Karpas-422 (cell line): ENCODE measurements at places on chromosomes 3 and 15. TPM values are rescaled to one million over a fixed set of nuclear protein-coding genes. Genes with fewer than 3 reads are reported as not detected.

Gene MST1R
- total RNA-seq = not detected in 2 replicates

Gene KLF15
- not detected in 2 replicates for total RNA-seq

Gene NMB
- total RNA-seq = 15.1 and 17.2 TPM in 2 replicates

Gene P4HTM
- 36.1 and 86.7 TPM in 2 replicates for total RNA-seq

Gene ABCC5
- 79.9 and 86.5 TPM in 2 replicates for total RNA-seq

Gene LIPH
- not detected in 2 replicates for total RNA-seq

Gene EHHADH
- total RNA-seq = not detected in 2 replicates

Gene LAMB2
- total RNA-seq = 3.8 TPM in 1 of 2 replicates, not detected in the other

Gene HRG
- total RNA-seq = not detected in 2 replicates

Gene SLC2A2
- total RNA-seq = not detected in 2 replicates

- DNase-seq = peak; percentile 92
- peaks cover 31% of the 10 kb centered on the region; the same call in 1 of the 2 replicates for H3K36me3 ChIP-seq
- H3K4me1 ChIP-seq = no peaks in the 10 kb centered on the region
- no peaks in the 10 kb centered on the region for H3K27me3 ChIP-seq
Observed at GRCh38 chr3:42780892-42781700, 8.0 kb upstream of the CCDC13 start.

GRCh38 chr15:39921274-39921638, 1.2 kb upstream of the GPR176 start:
- DNase-seq = no peak
- peak overlapping the region; percentile 46 for H3K4me3 ChIP-seq
- H3K36me3 ChIP-seq = no peaks in the 10 kb centered on the region

DNA sequence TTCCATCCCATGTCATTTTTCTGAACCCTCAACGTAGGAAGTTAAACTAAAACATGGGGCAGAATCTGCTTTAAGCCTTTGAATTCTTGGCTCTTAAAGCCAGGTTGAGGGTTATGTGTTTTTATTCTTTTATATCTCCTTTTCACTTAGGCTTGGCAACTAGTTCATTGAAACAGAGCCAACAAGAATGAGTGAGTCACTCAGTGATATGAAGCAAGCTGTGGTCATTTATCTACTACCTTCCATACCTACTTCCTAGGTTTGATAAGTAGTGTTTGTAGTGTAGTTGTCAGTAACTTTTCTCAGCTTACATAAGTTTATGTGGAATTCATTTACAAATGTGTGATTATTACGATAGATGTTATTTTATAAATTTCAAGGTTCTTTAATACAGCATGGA, 67.4 kb downstream of the SNRPN start:
- H3K27ac ChIP-seq = no peak overlapping the region
- peaks cover 46% of the 10 kb centered on the region for H3K36me3 ChIP-seq
- H3K4me3 ChIP-seq = no peak overlapping the region
- no peak for DNase-seq

- no peaks in the 10 kb centered on the region for H3K27me3 ChIP-seq
- peaks cover 16% of the 10 kb centered on the region for H3K36me3 ChIP-seq
- H3K27ac ChIP-seq = peak overlapping the region; percentile 52; the same call in 1 of the 2 replicates
- DNase-seq = no peak
- no peak overlapping the region for H3K4me3 ChIP-seq
Observed at GRCh38 chr15:85531083-85531482, 150.7 kb downstream of the AKAP13 start.

GRCh38 chr3:69491975-69492374, 106.1 kb upstream of the FRMD4B start:
- peak; percentile 11 for DNase-seq
- no peak overlapping the region for H3K27ac ChIP-seq
- H3K36me3 ChIP-seq = no peaks in the 10 kb centered on the region
- no peaks in the 10 kb centered on the region for H3K4me1 ChIP-seq
- H3K27me3 ChIP-seq = no peaks in the 10 kb centered on the region

DNA sequence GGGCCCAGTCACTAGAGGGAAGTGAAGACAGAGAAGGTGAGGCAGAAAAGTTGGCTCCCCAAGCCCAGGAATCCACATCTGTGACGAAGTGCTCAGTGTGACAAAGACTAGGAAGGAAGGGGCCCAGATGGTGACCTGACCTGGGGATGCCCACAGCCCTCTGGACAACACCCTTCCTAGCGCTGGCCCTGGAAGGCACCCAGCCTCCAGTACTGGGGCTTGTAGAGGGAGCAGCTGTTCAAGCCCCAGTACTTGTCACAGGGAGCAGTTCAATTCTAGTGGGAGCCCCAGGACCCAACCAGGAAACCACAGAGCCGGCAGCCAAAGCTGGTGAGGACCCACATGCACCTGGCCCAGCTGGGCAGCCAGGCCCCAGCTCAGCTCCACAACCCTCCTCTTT, 190.8 kb downstream of the XXYLT1 start:
- no peak overlapping the region for H3K4me3 ChIP-seq
- H3K27ac ChIP-seq = no peak overlapping the region
- no peaks in the 10 kb centered on the region for H3K36me3 ChIP-seq
- no peak for DNase-seq
- H3K27me3 ChIP-seq = no peaks in the 10 kb centered on the region

GRCh38 chr15:81071120-81071519, 63.0 kb upstream of the CFAP161 start:
- no peaks in the 10 kb centered on the region for H3K27me3 ChIP-seq
- no peak overlapping the region for H3K27ac ChIP-seq
- no peaks in the 10 kb centered on the region for H3K36me3 ChIP-seq
- H3K4me3 ChIP-seq = no peak overlapping the region

- no peaks in the 10 kb centered on the region for H3K27me3 ChIP-seq
- H3K4me1 ChIP-seq = peaks cover 3% of the 10 kb centered on the region; the same call in 1 of the 2 replicates
- no peak overlapping the region for H3K4me3 ChIP-seq
- DNase-seq = no peak
- H3K27ac ChIP-seq = no peak overlapping the region
Observed at GRCh38 chr3:73028803-73029202, 32.2 kb downstream of the PPP4R2 start.

GRCh38 chr3:15316998-15317435, 15.4 kb downstream of the SH3BP5 start:
- H3K4me1 ChIP-seq = no peaks in the 10 kb centered on the region
- H3K27me3 ChIP-seq = no peaks in the 10 kb centered on the region
- DNase-seq = no peak

DNA sequence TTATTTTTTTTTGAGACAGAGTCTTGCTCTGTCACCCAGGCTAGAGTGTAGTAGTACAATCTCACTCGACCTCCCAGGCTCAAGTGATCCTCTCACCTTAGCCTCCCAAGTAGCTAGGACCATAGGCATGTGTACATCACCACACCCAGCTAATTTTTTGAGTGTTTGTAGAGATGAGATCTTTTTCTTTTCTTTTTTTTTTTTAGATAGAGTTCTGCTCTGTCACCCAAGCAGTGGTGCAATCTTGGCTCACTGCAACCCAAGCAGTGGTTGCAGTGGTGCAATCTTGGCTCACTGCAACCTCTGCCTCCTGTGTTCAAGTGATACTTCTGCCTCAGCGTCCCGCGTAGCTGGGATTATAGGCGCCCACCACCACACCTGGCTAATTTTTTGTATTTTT, 5.2 kb downstream of the CEP97 start:
- no peaks in the 10 kb centered on the region for H3K27me3 ChIP-seq
- H3K27ac ChIP-seq = no peak overlapping the region
- DNase-seq = peak; percentile 19
- H3K4me3 ChIP-seq = no peak overlapping the region

DNA sequence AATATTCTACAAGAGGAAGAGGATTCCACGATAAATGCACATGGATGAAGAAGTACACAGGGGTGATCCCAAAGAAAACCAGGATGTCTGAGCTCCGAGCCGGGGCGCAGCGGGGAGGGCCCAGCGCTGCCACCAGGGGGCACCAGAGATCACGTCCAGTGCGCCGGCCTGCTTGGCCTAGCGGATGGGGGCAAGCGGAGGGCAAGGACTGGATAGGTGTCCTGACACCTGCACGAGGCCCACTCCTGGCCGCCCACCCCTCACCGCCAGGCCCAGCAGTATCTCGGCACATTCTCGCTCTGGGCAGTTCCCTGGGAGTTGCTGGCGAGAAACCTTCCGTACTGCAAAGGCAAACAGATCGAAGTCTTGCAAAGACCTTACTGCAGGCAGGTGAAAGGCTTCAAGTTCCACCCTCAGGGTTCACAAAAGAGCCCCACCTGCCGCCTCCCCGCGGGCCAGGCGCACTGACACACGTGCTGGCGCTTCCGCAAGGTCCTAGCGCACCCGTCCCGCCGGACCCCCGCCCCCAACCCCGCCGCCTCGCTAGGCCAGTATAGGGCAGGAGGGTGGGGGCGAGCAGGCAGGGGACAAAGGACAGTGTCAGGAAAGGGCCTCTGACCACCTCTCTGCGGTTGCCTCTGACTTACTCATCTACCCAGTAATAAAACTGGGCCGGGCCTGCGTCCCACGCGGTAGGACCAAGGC, 3.3 kb downstream of the ANKRD63 start:
- peak; percentile 83 for DNase-seq
- H3K27ac ChIP-seq = no peak overlapping the region
- no peaks in the 10 kb centered on the region for H3K27me3 ChIP-seq
- H3K4me3 ChIP-seq = no peak overlapping the region

- DNase-seq = no peak
- no peak overlapping the region for H3K4me3 ChIP-seq
- peaks cover 22% of the 10 kb centered on the region for H3K4me1 ChIP-seq
- H3K36me3 ChIP-seq = no peaks in the 10 kb centered on the region
Observed at GRCh38 chr15:40051616-40052415, 12.8 kb upstream of the SRP14 start.

- H3K36me3 ChIP-seq = no peaks in the 10 kb centered on the region
- H3K4me1 ChIP-seq = peaks cover 5% of the 10 kb centered on the region; the same call in 1 of the 2 replicates
- H3K27me3 ChIP-seq = 0 out of 2 replicates have a peak, but pooled peaks cover 3% of the 10 kb centered on the region
- H3K27ac ChIP-seq = no peak overlapping the region
- no peak overlapping the region for H3K4me3 ChIP-seq
- DNase-seq = no peak
Observed at GRCh38 chr3:58215317-58216025, 4.7 kb upstream of the DNASE1L3 start.

GRCh38 chr3:165347526-165347925, 151.3 kb upstream of the SLITRK3 start:
- no peak for DNase-seq
- H3K36me3 ChIP-seq = no peaks in the 10 kb centered on the region
- H3K4me1 ChIP-seq = no peaks in the 10 kb centered on the region
- no peaks in the 10 kb centered on the region for H3K27me3 ChIP-seq
- H3K4me3 ChIP-seq = no peak overlapping the region

GRCh38 chr3:174483254-174483653, 375.9 kb upstream of the NAALADL2 start:
- no peaks in the 10 kb centered on the region for H3K27me3 ChIP-seq
- no peak overlapping the region for H3K4me3 ChIP-seq
- no peaks in the 10 kb centered on the region for H3K4me1 ChIP-seq
- H3K27ac ChIP-seq = no peak overlapping the region

- H3K4me3 ChIP-seq = peak overlapping the region; percentile 3; the same call in 1 of the 2 replicates
- peaks cover 41% of the 10 kb centered on the region for H3K4me1 ChIP-seq
- H3K36me3 ChIP-seq = no peaks in the 10 kb centered on the region
Observed at GRCh38 chr3:194768586-194768985, 82.9 kb downstream of the FAM43A start.

- no peaks in the 10 kb centered on the region for H3K36me3 ChIP-seq
- no peak overlapping the region for H3K4me3 ChIP-seq
Observed at GRCh38 chr3:107633327-107634098, 110.8 kb downstream of the BBX start.

DNA sequence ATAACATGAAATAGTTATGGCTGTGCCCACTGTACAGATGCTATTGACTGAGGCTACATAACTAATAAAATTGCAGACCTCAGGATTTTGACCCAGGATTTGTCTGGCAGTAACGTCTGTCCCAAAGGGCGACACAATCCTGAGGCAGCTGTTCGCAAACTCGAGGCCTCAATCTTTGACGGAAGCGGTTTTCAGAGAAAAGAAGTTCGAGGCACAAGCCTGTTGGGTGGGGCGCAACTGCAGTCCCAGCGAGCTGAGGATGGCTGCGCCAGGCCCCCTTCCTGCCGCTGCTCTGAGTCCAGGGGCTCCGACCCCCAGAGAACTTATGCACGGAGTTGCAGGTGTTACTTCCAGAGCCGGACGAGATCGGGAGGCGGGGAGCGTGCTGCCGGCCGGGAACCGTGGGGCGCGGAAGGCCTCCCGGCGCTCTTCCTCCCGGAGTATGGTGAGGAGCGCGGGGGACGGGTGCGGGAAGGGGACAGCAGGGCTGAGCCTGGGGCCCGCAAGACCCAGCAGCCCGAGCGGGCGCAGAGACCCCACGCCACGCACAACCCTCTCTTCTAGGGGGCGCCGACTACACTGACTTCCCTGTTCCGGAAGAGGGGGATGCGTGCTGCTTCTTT, at the start of gene PARP15:
Gene PARP15, plus strand, starts transcription at position 242 of the 623 bp plus-strand sequence. Its CDS starts 18 bp downstream, at position 260.
- H3K4me3 ChIP-seq = peak within 1 kb of the TSS; percentile 85
- H3K27me3 ChIP-seq = no peaks in the 10 kb centered on the region
- peak within 1 kb of the TSS; percentile 99 for H3K27ac ChIP-seq
- H3K4me1 ChIP-seq = peaks cover 68% of the 10 kb centered on the region
- peak; percentile 75 for DNase-seq

GRCh38 chr3:94862703-94863102, 799.8 kb downstream of the NSUN3 start:
- peak; percentile 68 for DNase-seq
- H3K36me3 ChIP-seq = no peaks in the 10 kb centered on the region
- no peaks in the 10 kb centered on the region for H3K4me1 ChIP-seq
- no peak overlapping the region for H3K4me3 ChIP-seq
- no peaks in the 10 kb centered on the region for H3K27me3 ChIP-seq

DNA sequence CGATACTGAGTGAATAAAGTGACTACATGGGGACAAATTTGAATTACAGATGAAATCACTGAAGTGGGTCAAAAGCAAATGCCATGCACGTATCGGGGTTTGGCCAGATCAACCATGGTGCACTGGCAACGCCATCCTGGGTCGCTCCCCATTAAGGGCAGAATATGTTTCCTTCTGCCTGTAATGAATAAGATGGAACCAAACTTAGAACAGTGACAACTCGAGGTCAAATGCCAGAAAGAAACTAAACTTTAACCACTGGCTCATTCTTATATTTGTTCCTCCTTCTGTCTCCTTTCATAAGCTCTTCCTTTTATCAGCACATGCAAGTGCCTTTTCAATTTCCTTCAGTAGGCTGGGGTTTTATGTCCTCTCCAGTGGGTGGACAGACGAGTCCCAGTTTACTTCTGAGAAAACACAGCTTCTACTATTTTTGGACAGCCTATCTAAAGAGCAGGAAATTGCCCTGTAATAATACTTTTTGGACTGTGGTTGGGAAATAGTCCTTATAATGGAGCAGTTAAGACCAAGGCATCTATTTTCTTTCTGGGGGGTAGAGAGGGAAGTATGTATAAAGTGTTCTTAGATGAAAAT, 61.4 kb downstream of the WHAMM start:
- peaks cover 33% of the 10 kb centered on the region for H3K4me1 ChIP-seq
- DNase-seq = peak; percentile 49
- H3K27me3 ChIP-seq = no peaks in the 10 kb centered on the region
- H3K4me3 ChIP-seq = no peak overlapping the region; the same call in 1 of the 2 replicates
- peak overlapping the region; percentile 88 for H3K27ac ChIP-seq
- no peaks in the 10 kb centered on the region for H3K36me3 ChIP-seq

DNA sequence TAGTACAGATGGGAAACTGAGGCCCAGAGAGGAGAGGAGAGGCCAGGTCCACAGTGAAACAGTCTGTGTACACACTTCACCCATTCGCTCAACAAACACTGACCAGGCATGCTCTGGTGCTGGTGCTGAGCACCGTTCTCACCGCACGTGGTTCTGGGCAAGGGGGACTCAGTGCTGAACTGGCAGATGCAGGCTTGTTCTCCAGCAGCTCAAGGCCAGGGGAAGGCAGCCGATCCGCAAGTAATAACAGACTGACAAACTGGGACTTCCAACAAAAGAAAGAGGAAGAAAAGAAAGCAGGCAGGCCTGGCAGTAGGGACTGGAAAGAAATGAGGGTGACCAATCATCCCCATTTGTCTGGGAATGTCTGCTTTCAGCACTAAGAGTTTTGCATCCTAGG, 25.6 kb upstream of the LINGO1 start:
- no peak for DNase-seq
- no peaks in the 10 kb centered on the region for H3K4me1 ChIP-seq
- no peaks in the 10 kb centered on the region for H3K36me3 ChIP-seq
